ENCODE measurements at places on chromosomes 6 and 20.

DNA sequence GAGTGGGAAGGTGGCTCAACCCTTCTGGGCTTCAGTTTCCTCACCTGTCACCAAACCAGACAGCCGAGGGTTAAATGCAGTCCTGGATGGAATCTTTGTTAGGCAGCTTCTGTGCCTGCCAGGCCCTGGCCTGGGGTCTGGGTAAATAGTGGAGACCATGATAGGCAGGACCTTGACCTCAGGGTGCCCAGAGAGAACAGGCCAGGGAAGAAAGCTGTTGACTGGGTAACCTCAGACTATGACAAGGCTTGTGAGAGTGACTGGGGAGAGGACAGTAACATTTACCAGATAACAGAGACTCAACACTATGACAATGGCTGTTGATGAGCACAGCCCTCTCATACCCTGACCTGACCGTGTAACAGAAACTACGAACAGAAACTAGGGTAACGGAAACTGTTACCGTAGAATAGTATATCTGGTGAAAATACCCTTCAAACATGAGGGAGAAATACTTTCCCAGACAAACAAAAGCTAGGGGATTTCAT is 218.3 kb downstream of the PREX1 start:
- DNase-seq = no peak

DNA sequence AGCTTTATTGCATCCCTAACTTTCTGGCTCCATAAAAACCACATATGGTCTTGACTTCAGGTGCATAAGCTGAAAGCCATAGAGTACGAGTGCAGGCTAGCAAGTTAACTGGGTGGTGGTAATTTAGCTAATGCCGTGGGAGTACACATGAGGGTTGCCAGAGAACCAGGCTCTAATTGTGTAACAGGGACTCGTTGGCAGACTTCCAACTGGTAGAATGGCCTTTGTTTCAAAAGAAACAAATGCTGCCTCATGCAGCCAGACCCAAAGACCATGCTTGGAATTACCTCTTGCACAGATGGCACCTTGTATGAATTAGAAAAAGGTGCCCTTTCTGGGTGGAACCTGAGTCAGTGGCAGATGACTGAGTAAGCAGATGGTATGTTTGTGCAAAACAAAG is 73.2 kb downstream of the LY86 start:
- no peak for DNase-seq

DNA sequence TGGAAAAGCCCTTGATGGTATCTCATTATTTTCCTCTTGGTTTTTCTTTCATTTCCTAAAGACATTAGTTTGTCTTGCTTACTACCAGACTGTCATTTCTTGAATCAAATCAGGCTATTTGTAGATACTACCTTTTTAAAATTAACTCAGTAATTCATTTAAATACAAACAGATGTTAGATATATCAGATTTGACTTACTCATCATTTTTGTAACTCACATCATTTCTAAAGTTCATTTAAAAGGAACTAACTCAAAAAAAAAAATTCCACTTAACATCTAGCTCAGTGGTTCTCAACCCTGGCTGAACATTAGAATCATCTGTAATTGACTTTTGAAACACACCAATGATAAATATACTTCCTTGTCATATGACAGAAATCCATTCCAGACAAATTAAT is 48.2 kb upstream of the TINAG start:
- DNase-seq = no peak

- no peak for DNase-seq
Measured at GRCh38 chr6:34985236-34985635, 96.2 kb downstream of the ANKS1A start.

GRCh38 chr6:2797564-2798031 is 32.4 kb downstream of the WRNIP1 start:
- DNase-seq = no peak

GRCh38 chr6:161100072-161100471 is 108.5 kb downstream of the MAP3K4 start:
- no peak for DNase-seq

GRCh38 chr6:45469663-45470062 is 91.9 kb upstream of the SUPT3H start:
- no peak for DNase-seq

- DNase-seq = no peak
Measured at GRCh38 chr20:43554369-43554768, 4.5 kb upstream of the SGK2 start.

GRCh38 chr20:62741701-62742491 is 33.3 kb downstream of the NTSR1 start:
- DNase-seq = no peak

DNA sequence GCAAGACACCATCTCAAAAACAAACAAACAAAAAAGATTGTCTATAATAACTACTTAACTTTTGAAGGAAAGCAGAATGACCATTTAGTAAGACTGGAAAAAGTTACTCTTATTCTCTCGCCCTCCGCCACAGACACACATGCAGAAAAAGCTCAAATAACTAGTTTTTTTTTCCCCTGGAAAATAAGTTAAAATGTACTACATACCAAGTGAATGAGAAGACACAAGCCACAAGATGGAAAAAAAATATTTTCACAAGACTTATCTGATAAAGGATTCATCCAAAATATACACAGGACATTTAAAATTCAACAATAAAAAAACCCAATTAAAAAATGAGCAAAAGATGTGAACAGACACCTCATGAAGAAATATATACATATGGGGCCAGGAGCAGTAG is 31.9 kb downstream of the NUDT3 start:
- no peak for DNase-seq

- DNase-seq = no peak
Measured at GRCh38 chr20:25173886-25174308, 21.6 kb upstream of the ENTPD6 start.

DNA sequence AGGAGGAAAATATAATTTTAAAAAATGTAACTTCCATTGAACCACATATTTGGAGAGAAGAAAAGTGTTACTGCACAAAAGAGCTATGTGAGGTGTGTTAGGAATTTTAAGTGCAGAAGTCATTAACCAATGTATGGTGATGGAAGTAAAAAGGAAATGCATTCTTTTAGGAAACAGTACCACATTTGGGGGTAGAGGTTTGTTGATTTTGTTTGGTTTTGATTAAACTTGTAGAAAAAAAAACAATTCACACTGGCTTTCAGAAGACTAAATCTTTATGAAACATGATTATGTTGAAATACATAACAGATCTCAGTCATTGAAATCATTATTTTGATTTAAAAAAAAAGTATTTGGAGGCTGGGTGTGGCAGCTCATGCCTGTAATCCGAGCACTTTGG is 1287.0 kb upstream of the GJE1 start:
- DNase-seq = no peak

DNA sequence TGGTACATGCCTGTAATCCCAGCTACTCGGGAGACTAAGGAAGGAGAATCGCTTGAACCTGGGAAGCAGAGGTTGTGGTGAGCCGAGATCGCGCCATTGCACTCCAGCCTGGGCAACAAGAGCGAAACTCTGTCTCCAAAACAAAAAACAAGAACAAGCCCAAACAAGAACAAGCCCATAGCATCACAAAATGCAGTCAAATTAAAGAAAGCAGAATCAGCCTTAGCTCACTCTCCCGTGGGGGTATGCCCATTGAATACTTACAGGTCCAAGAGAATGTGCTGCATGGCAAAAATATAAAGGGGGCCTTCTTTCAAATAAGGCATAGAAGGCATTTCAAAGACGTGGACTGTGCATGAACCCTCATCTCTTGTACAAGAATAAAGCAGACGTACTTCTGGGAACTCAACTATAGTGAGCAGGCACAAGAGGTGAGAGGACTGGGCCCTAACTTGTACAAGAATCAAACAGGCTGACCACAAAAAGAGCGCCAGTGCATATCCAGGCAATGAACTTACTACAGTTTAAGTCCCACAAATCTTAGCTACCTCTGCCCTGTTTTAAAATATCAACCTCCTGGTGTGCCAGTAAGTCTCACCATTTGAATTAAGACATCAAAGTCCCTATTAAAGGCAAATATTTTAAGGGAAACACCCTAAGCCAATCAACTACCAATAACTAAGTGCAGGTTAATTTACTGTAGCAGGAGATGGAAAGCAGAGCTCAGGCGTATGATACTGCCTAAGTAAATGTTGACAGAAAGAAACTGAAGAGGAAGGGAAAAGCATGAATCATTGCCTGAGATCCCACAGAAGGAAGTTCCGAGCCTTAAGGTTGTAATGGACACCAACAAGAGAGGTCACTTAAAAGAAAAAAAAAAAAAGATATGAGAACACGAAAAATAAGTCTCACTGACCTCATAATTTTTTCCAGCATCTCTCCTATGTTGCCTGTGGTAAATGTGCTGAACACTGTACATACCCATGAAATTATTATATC is 37.4 kb downstream of the TOMM6 start:
- no peak for DNase-seq

DNA sequence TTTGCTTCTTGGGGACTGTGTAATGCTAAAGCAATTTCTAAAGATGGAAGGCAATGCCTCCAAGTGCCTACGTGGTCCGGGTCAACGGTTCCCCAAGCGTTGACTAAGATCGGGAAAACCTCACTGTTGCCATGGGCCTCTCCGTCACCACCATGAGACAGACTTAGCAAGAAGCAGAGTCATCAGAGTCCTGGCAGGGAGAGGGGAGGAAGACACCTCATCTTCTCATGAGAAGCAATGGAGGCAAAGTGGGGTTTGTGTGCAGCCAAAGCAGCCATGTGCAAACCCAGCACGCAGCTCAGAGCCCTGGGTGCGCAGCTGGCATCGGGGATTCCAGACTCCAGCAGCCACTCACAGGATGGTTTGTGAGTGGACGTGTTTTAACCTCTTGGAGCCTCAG is 111.4 kb downstream of the SYNDIG1 start:
- DNase-seq = no peak

- DNase-seq = no peak
Measured at GRCh38 chr6:153032255-153032882, 29.9 kb upstream of the MTRF1L start.

DNA sequence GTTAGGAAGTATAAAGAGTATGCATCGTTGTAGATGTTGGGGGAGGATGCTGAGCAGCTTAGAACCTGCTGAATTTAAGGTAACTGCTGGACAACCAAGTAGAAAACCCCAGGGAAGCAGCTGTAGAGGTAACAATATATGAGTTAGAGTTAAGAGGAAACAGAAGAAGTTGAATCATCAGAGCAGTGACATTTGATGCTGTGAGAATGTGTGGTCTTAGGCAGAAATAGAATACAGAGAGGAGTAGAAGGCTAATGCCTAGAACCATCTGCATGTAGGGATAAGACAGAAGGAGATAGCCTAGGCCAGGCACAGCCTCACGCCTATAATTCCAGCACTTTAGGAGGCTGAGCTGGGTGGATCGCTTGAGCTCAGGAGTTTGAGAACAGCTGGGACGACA is 22.6 kb upstream of the DYNLRB1 start:
- no peak for DNase-seq

DNA sequence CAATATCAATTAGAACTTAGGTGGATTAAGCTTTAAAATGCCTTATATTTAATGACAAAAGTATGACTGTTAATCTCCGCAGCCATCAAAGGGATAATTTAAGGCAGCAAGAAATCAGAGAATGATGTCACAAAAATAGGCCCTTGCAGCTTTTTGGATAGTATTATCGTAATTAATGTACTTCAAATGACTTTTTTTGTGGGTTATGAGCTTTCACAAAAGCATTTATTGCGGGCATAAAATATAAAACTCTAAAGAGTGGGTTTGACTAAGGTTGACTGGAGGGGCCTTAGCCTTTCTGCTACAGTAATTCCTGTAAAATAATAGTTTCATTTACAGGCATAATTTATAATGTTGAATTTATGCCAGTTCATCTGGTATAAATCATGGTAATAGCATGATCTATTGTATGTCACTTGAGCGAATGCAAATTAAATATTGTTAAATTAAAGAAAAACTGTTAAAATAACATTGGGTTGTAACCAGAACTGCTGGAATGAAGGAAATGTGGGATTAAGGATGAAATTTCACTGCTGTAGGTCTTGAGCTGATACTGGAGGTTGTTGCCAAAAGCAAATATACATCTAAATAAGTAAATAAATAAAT is 78.5 kb upstream of the ZFP64 start:
- DNase-seq = peak; percentile 48

DNA sequence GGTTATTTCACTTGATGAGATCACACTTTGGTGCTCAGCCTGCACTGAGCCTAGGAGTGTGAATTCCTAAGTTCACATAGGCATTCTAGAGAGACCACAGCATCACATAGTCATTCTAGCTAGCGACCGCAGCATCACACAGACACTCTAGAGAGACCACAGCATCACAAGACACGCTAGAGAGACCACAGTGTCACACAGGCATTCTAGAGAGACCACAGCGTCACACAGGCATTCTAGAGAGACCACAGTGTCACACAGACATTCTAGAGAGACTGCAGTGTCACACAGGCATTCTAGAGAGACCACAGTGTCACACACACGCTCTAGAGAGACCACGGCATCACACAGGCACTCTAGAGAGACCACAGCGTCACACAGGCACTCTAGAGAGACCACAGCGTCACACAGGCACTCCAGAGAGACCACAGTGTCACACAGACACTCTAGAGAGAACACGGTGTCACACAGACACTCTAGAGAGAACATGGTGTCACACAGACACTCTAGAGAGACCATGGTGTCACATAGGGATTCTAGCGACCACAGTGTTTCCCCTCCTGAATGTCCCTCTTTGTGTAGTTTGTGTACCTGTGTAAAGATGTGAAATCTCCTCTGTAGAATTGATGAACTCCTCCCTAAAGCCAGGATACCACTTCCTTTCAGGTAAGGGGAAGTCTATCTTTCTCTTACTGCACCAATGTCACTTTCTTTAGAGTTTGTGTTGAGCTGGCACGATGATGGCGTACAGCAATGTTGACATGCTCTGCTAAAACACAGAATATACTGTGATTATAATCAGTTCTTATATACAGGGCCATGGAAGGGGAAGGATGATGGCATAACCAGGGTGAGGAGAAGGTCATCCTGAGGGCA is 169.4 kb downstream of the ZDHHC14 start:
- no peak for DNase-seq

GRCh38 chr20:51350941-51351631 is 191.4 kb downstream of the NFATC2 start:
- no peak for DNase-seq

- DNase-seq = no peak
Measured at GRCh38 chr20:36115925-36116324, 38.6 kb upstream of the EPB41L1 start.

- no peak for DNase-seq
Measured at GRCh38 chr6:142647449-142648035, 297.4 kb downstream of the HIVEP2 start.
